Renal cortical epithelial cell (primary cell): ENCODE measurements at places on chromosomes 7 and 10. TPM values are rescaled to one million over a fixed set of nuclear protein-coding genes. Genes with fewer than 3 reads are reported as not detected.

Gene NME8
- not detected in 2 replicates for total RNA-seq

Gene TIMM23B
- 14.0 and 18.1 TPM in 2 replicates for total RNA-seq

Gene LBX1
- not detected in 2 replicates for total RNA-seq

Gene CLDN3
- 10.8 and 11.6 TPM in 2 replicates for total RNA-seq

Gene MYL10
- total RNA-seq, result not detected in 2 replicates

Gene CRHR2
- not detected in 2 replicates for total RNA-seq
